Neural progenitor cell (in vitro differentiated cells): ENCODE measurements at places on chromosomes 12 and 14.

GRCh38 chr14:22980672-22981089 is 1.7 kb downstream of the AJUBA start:
- peak overlapping the region; percentile 93 for H3K27ac ChIP-seq
- no peaks in the 10 kb centered on the region for H3K27me3 ChIP-seq
- no peaks in the 10 kb centered on the region for H3K36me3 ChIP-seq
- H3K4me1 ChIP-seq: peaks cover 41% of the 10 kb centered on the region
- peak; percentile 87 for DNase-seq

GRCh38 chr12:53344824-53345485 is 8.8 kb upstream of the SP7 start:
- no peaks in the 10 kb centered on the region for H3K36me3 ChIP-seq
- H3K27me3 ChIP-seq: peaks cover 6% of the 10 kb centered on the region
- peaks cover 8% of the 10 kb centered on the region for H3K4me1 ChIP-seq

- DNase-seq: no peak
- H3K4me3 ChIP-seq: no peak overlapping the region
- H3K27ac ChIP-seq: no peak overlapping the region
- no peaks in the 10 kb centered on the region for H3K4me1 ChIP-seq
These were observed 186.1 kb downstream of the TSPAN9 start for GRCh38 chr12:3263282-3263681.

GRCh38 chr14:100445436-100446088 is 122.4 kb downstream of the SLC25A47 start:
- no peak overlapping the region for H3K4me3 ChIP-seq
- no peak for DNase-seq
- H3K36me3 ChIP-seq: no peaks in the 10 kb centered on the region
- H3K27ac ChIP-seq: no peak overlapping the region

GRCh38 chr12:110304061-110304551 is 23.1 kb downstream of the ATP2A2 start:
- no peaks in the 10 kb centered on the region for H3K4me1 ChIP-seq
- DNase-seq: no peak
- no peaks in the 10 kb centered on the region for H3K27me3 ChIP-seq
- H3K4me3 ChIP-seq: no peak overlapping the region
